T-helper 2 cell (primary cell): ENCODE measurements at places on chromosomes 7 and 10.
A peak's percentile ranks its signal among the peaks of the same experiment; 100 is the strongest.

GRCh38 chr10:96984541-96985131 lies 152.5 kb downstream of the LCOR start:
- DNase-seq, result no peak

- DNase-seq, result no peak
Observed at GRCh38 chr7:141585592-141586510, 34.6 kb downstream of the AGK start.

DNA sequence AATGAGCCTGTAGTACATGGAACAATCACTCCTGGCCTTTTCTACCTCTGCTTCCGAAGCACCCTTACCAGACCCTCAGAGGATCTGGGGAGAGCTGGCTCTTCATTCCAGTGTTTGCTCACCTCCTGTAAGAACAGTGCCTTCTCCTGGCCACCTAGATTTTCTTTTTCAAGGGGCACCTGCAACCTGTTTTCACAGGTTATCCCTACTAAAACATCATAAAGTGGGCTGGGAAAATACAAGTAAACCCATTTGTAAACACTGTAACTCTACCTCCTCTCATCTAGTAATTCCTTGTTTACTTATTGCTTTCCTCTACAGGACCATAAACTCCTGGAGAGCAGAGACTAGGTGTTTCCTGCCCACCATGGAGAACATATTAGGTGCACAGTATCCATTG lies 1.1 kb downstream of the PIK3AP1 start:
- DNase-seq, result no peak

- no peak for DNase-seq
Observed at GRCh38 chr10:69957886-69958555, 94.6 kb upstream of the MACROH2A2 start.

DNA sequence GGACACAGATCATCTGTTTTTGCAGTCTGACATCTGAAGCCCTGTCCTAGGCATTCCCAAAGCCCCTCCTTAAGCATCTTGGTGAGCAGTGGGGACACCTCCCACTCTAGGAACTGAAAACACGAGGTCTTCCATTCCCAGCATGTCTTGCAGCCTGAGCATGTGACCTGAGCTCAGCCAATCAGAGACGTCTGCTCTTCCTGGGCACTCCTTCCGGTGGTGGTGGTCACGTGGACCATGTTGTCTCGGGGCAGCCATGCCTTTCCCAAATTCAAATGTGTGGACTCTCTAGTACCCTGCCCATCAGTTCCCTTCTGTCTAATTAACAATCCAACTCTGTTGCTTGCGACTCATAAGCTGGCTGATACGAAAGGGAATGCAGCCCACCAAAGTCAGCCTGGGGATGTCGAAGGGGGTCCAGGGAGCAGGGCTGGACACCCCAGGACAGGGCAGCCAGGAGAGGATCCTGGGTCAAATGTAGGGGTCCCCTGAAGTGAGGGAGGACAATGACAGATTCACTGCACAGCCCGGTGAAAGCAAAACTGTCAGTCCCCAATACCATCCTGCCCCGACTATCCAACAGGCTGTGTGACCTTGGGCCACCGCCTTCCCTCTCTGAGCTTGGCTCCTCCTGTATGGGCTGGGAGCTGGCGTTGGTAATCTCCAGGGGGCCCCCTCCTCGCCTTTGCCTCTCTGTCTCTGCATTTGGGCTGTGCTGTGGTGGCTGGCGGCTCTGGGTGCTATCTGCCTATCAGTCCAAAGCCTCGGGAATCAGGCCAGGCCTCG lies 57.4 kb upstream of the BAIAP2L1 start:
- no peak for DNase-seq

DNA sequence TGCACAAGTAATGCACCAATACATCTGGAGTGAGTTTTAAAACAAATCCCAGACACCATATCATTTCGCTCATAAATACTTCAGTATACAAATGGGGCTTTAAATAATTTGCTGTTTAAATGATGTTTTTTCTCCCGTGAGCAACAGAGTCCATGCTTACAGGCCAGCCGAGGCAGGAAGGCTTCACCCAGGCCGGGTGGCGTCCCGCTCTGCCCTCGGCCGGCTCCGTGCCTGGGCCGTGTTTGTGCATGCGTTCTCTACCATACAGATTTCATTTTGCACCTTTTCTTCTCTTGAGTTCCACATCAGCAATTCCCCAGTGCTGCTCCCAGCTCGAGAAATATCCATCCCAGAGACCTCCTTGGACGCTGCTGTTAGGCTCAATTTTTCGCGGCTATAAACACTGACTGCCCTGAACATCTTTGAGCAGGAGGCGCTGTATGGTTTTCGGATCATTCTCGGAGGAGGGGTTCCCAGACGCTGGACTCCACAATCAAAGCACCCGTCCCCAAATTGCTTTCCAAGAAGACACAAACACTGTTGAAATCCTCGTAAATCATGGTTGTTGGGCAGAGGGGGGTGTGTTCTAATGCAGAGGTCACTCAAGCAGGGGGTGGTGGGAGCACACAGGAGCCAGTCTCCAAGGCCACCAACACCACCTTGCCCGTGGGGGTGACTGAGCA lies 91.6 kb downstream of the MICALL2 start:
- no peak for DNase-seq

- DNase-seq, result no peak
Observed at GRCh38 chr10:112807013-112807412, 143.0 kb upstream of the TCF7L2 start.

- no peak for DNase-seq
Observed at GRCh38 chr7:148905093-148905666, 21.1 kb upstream of the EZH2 start.

GRCh38 chr7:92833766-92834506 lies 2.4 kb downstream of the CDK6 start:
- peak; percentile 74 for DNase-seq

- no peak for DNase-seq
Observed at GRCh38 chr7:2937701-2938513, 93.8 kb upstream of the GNA12 start.

- no peak for DNase-seq
Observed at GRCh38 chr7:36128448-36129047, 24.5 kb upstream of the EEPD1 start.

GRCh38 chr7:68967598-68967997 lies 630.7 kb upstream of the AUTS2 start:
- no peak for DNase-seq

GRCh38 chr10:45660876-45661411 lies 11.6 kb downstream of the ZFAND4 start:
- no peak for DNase-seq

GRCh38 chr7:256461-256940 lies 33.5 kb upstream of the FOXL3 start:
- DNase-seq, result no peak

- DNase-seq, result no peak
Observed at GRCh38 chr7:123468303-123468702, 66.1 kb downstream of the IQUB start.

GRCh38 chr7:52764492-52765169 lies 270.8 kb upstream of the POM121L12 start:
- DNase-seq, result no peak

GRCh38 chr7:12770227-12770975 lies 83.0 kb downstream of the ARL4A start:
- no peak for DNase-seq

DNA sequence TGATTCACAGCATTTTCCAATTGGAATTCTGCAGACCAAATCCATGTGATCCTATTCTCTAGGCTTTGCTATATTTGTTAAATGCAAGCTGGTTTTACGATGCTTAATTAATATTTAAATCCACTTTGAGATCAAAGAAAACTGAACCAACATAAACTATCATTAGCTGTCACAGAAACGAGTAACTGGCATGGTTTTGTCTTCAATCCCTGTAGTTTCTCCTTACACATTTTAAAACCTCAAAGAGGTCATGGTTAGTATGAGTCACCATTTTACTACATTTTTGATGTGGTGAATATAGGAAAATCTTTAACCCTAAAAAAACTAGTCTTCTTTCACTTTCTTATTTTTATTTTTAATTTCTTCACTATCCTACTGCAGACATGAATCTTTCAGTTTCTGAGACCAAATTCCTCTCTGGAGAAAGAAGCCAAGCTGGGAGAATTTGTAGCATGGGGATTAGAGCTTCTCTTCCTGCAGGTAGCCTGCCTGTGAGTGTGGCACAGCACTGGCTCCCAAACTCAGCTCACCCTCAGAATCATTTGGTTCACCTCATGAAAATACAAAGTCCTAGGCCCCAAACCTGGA lies 8.7 kb upstream of the LIPM start:
- DNase-seq, result no peak

- DNase-seq, result no peak
Observed at GRCh38 chr7:26278770-26279169, 12.9 kb upstream of the SNX10 start.

- no peak for DNase-seq
Observed at GRCh38 chr7:153408360-153409335, 643.5 kb upstream of the DPP6 start.

GRCh38 chr10:17923728-17924127 lies 28.0 kb upstream of the SLC39A12 start:
- no peak for DNase-seq

DNA sequence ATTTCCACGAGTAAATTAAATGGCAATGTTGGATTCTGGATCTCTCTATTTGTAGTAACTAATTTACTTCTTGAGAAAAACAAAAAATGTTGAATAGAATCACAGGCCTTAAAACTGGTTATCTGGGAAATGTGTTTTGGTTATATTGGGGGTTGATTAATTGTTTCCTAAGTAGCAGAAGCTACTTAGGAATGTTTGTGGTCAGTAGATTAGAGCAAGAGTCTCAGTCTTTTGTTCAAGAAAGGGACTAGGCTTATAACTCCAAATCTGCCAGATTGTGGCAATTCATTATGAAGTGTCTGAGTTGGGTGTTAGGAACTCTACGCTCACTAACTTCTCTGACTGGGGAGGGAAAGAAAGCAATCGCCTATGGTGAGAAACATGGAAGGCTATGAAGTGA lies 244.3 kb upstream of the PHYHIPL start:
- DNase-seq, result no peak

DNA sequence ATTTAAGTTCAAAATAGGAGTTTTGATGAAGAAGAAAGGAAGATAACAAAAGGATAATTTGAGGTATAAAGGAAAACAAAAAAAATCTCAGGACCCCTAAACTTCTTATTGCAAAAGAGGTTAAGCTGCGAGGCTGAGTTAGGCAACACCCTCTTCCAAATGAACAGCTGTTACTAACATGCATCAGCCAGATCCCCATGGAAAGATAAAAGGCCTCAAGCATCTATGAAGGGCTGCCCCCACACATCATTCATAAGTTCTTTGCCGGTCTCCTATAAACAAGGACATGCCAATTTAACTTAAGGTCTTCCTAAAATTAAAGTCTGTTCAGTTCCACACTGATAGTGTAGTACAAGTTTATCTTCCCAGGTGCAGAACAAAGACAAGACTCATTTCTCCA lies 75.8 kb upstream of the IMMP2L start:
- no peak for DNase-seq

- no peak for DNase-seq
Observed at GRCh38 chr7:64733550-64734240, 60.5 kb upstream of the ZNF138 start.

DNA sequence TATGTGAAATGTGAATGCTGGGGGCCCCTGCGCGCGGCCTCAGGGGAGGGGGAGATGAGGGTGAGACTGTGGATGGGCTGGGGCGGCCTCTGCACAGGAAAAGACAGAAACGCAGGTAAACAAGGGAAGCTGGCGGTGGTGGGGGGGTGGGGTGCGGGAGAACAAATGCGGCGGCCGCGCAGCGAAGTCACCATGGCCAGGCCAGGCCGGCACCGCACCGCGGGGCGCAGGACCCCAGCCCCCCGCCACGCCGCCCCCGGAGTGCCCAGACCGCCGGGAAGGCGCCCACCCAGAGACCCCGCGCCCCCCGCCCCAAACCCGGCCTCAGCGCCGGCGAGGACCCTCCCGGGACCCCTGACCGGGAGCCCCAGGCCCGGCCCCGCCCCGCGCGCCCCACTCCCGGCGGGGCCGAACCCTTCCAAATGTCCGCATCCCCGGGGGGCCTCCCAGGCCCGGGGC lies 14.5 kb upstream of the DNAAF5 start:
- no peak for DNase-seq

DNA sequence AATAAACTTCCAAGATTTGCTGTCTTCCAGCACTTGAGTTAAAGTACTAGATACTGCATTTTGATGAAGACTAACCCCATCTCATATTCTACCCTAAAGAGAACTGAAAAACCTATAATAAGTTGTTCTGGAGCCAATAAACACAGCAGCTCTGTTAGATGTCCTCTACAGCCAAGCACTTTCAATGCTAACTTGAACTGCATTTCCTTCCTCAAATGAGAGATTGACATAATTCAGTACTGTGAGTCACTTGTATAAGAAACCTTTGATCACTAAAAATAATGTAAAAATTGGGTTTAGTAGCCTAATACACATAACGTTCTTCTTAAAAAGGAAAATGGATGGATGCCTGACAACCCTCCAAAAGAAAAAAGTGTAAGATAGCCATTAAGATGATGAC lies 81.3 kb downstream of the ITGB8 start:
- no peak for DNase-seq

DNA sequence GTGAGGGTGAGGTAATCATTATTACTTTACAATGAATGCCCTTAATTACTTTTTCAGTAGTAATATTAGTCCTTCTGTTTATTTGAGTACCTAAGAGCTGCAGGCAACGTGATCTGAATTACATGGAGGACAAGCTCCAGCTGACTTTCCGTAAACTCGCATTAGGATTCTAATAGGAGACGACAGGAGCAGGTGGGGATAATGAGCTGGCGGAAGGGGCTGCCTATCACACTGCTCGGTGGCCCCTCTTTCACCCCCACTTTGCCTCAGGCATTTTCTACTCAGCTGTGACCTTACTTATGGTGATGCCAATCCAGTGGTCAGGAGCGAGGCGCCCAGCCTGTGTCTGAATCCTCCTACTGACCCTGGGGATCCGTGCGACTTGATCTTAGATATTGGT lies at the start of gene C7orf33:
TSS of gene C7orf33 (plus strand) at position 296 of the 400 bp plus-strand sequence. CDS start 160 bp downstream, outside the sequence.
- DNase-seq, result no peak

GRCh38 chr10:73635781-73636180 lies 5.5 kb downstream of the MYOZ1 start:
- no peak for DNase-seq

DNA sequence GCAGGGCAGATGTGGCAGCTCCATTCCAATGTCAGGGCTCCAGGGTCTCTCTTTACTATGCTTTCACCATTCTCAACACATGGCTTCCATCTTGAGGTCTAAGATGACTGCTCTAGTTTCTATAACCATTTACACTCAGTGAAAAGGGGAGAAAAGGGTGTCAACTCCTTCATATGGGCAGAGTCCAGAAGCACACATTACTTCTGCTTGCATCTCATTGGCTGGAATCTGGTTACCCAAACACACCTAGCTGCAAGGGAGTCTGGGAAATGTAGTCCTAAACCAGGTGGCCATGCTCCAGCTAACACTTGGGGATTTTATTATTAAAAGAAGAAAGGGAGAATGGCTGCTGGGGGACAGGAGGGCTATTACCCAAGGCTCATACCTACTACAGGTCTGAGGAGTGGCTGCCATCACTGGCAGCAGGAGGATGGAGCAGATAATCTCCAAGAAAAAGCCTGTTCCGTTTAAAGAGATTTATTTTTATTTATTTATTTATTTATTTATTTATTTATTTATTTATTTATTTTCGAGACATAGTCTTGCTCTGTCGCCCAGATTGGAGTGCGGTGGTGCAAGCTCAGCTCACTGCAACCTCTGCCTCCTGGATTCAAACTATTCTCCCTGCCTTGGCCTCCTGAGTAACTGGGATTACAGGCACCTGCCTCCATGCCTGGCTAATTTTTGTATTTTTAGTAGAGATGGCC lies 29.1 kb upstream of the LBX1 start:
- DNase-seq, result no peak
